Stimulated activated CD4-positive, alpha-beta T cell treated with anti-CD3 and anti-CD28 coated beads, Interleukin-12 subunit alpha, Interleukin-12 subunit beta, amount 100 ng/mL, for 24 hours (primary cell): ENCODE measurements at places on chromosomes 2 and 18.

- no peak for DNase-seq
Measured at GRCh38 chr18:13521418-13521817, 204.9 kb downstream of the FAM210A start.

DNA sequence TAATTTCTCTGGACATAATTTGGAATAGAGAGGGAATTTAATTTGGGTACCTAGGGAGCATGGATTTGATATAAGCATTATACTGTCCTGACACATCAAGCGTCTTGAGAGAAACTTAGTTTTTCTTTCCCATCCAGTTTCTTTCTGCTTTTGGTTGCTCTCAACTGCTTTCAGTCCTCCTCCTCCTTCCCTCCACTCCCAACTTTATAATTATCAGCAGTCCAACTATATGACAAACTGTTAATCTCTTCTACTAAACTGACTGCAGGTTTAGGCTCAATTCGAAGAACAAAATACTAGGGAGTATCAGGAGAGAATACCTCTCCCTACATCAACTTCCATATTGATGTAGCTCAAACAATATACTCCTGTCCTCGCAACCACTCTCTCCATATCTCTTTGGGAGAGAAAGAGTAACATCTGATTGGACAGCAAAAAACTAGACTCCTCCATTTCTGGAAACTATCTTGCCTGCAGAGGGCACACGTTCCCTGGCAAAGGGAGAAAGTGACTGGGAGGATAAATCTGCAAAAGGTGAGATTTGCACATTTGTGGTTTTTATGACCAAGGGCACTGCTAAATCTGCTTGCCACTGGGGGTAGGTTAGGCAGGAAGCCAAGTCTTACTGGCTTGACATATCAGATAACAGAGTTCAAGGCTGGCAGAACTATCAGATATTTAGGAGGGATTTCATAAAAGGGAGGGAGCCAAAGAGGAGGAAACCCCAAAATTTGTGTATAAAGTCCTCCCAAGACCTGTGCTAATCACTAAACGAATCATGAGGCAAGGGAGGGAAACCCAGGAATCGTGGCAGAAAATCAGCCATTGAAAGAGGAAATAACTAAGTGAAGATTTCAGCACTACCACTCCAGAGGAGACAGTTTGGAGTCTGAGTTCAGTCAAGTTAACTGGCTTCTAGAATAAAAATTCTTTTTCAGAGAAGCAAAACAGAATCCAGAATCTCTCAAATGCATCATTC is 40.0 kb downstream of the ICA1L start:
- peak; percentile 16 for DNase-seq

- no peak for DNase-seq
Measured at GRCh38 chr2:15561574-15562344, 625 bp upstream of the NBAS start.

GRCh38 chr2:38560092-38560491 is 42.6 kb downstream of the HNRNPLL start:
- DNase-seq: no peak

GRCh38 chr2:175015340-175015739 is 10.2 kb upstream of the CHN1 start:
- DNase-seq: no peak

- no peak for DNase-seq
Measured at GRCh38 chr2:6986301-6986911, 69.2 kb downstream of the RNF144A start.

DNA sequence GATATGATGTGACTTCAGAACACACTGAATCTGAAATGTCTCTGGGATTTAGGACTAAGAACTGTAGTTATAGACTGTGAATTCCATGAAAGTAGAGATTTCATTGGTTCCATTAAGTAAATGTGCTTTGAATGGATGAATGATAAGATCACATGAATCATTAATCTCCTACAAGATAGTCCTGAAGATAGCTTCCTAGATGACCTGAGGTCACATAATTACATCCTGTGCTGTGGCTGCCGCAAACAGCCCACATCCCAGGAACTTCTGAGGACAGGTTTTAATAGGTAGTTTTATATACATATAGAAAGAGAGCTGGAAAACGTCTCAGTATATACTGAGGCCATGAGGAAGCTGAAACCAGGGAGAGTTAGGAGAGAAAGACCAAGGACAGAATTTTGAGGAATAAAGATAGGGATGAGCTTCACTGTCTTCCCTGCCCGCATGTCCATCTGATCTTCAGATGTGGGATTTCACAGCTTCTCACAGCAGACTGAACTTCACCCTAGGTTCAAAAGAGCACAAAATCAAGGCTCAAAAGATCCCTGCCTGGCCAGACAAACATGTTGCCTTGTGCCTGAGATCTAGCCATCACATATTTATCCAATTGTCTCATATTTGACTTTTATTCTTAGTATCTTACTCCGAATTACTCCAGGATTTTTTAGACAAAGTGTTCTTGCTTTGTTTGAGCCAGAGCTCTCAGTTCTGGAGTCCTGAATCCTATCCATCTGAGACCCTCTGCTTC is 188.2 kb downstream of the IRS1 start:
- DNase-seq: no peak

GRCh38 chr2:20565623-20566236 is 85.2 kb downstream of the HS1BP3 start:
- no peak for DNase-seq

DNA sequence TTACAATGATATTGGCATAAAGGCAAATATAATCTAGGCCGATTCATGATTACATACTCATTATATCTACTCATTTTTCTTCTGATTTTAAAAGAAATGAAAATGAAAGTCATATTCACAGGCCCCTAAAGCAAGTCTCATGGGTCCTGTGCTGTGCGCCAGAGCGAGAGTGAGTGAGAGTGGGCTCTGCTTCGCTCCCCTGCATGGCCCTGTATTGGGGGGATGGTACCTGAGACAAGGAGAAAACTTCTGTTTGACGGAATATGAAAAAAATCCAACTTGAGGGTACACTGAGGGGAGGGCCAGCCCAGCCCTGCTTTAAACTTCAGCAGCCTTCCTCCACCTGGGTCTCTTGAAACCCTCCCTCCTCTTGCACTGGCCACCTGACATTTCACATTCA is 81.4 kb upstream of the RGPD5 start:
- no peak for DNase-seq

DNA sequence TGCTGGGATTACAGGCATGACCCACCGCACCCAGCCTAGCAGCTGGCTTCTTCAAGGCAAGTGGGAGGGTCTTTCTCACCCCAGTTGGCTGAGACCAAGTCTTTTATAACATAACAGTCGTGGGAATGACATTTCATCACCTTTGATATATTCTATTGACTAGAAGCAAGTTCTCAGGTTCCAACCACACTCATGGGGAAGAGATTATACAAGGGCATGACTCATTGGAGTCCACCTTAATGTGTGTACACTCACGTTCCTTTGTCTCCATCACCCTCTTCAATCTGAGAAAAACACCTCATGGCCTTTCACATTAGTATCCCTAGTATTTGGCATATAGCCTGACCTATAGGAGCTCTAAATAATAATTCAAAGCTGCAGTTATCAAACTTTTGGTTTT is 2.8 kb upstream of the BBS5 start:
- DNase-seq: no peak

DNA sequence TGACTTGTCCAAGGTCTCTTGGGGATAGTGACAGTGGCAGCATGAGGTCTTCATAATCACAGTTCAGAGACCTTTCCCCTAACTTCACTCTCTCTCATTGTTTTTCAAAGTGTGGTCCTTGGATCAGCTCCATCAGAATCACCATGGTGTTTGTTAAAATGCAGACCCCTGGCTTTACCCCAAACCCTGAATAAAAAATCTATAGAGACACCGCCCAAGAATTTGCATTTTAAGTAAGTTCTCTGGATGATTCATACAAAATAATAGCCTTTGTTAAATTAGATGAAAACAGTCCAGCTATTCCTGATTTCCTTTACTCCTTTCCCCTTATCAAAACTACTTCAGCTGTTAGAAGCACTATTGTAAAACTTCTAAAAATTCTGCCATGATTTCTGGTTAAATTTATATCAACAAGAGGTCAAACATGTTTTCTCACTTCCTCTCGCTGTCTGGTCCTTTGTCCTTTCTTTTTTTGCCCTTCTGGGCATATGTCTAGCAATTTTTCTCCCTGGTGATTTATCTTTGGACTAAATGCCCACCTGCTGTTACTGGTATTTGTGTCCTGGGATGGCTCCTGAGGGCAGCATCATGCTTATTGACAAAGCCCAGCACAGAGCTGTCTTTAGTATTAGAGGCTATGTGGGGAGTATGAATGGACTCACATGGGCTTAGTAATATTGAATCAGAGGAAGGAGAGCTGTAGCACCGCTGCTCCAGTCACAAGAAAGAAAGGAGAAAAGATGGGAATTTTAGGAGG is 63.4 kb downstream of the LHCGR start:
- no peak for DNase-seq

DNA sequence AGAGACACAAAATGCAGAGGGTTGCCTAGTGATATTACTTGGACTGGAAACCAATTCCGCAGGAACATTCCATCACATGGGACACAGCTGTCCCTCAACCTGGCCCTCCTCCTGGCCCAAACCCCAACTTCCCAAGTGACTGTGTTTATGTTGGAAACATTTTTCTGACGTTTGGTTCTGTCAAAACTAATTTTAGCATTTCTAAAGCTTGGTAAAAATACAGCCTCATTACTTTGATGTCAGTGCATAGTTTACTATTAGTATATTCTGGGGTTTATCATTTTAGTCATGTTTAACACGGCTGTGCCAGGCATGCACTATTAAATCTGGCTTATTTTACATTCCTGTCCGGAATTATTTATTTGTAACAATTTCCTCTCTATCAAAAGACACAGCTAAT is 69.9 kb downstream of the GLI2 start:
- DNase-seq: no peak

- no peak for DNase-seq
Measured at GRCh38 chr2:241219030-241219382, 30.5 kb downstream of the ANO7 start.
